ENCODE measurements at places on chromosomes 1 and 21.

GRCh38 chr1:21157054-21157453, 19.6 kb downstream of the EIF4G3 start:
- no peak for DNase-seq

DNA sequence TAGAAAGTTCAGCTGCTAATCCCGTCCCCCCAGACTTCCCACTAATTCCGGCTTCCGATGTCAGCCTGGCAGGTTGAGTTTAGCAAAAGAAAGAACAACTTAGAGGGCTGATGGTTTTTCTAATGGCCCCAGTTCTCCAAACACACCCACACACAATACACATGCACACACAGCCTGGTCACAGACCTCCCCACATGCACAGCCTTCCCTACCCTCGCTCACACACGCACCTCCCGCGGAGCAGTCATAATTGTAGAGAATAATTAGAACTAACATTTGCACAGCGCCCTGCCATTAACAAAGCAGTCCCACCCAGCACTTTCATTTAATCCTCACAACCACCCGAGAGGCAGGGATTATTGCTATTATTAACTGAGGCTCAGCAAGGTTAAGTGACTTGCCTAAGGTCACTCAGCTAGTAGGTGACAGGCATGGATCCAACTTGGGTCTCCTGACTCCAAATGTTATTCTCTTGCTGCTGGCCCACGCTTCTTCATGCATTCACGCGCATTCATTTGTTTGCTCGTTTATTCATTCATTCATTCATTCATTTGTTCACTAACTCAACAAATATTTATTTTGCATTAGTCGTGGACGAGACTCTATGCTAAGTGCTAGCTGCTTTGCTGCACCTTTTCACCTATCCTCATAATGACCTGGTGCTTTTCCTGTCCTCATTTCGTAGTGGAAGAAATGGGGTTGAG, 274.9 kb downstream of the FOXD2 start:
- DNase-seq, result no peak

GRCh38 chr1:1989789-1990188, 13.8 kb downstream of the CFAP74 start:
- no peak for DNase-seq

DNA sequence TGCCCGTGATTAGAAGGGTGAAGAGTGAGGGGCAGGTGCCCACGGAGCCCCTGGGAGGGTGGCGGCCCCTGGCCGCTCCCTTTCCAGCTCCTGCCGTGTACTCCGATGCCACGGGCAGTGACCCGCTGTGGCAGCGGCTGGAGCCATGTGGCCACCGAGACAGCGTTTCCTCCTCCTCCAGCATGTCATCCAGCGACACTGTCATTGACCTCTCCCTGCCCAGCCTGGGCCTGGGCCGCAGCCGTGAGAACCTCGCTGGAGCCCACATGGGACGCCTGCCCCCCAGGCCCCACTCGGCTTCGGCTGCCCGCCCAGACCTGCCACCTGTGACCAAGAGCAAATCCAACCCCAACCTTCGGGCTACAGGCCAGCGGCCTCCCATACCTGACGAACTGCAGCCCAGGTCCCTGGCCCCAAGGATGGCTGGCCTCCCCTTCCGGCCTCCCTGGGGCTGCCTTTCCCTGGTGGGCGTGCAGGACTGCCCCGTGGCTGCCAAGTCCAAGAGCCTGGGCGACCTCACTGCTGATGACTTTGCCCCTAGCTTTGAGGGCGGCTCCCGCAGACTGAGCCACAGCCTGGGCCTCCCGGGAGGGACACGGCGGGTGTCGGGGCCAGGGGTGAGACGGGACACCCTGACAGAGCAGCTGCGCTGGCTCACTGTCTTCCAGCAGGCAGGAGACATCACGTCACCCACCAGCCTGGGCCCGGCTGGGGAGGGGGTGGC, 22.0 kb downstream of the PANK4 start:
- DNase-seq, result no peak

- no peak for DNase-seq
These were observed 94.5 kb downstream of the EPHB2 start for GRCh38 chr1:22804969-22805671.
